ENCODE measurements at places on chromosomes 6 and 20.

DNA sequence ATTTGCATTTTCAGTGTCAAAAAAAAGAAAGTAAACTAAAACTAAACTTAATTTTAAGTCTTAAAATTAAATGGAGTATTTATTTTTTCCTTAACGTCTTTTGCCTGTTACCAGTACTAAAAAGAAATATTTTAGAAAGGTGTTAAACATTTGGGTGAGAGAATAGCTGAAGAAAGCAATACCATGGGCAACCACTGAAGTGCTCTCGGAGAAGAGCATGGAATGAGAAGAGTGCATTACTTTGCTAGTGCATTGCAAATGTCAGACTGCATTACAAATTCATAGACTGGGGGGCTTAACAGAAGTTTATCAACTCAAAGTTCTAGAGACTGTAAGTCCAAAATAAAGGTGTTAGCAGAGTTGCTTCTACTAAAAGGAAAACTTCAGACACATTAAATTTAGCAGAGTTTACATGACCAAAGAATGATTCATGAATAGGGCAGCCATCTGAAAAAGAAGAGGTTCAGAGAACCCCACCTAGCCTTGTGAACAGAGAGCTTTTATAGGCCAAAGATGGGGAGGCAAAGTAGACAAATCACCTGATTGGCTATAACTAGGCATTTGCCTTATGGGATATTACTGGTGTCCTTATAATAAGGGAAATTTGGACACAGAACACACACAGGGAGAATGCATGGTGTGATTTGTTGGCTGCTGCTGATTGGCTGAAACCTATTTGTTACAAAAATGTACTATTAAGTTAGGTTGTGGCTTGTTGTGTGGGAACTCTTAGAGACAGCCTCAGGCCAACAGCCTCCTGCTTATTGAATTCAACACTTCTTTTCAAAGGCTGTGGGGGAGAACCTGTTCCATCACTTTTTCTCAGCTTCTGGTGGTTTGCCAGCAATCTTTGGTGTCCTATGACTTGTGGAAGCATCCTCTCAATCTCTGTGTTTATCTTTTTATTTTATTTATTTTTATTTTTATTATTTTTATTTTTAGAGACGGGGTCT lies 106.7 kb upstream of the RREB1 start:
- no peak for DNase-seq

- DNase-seq: no peak
Measured at GRCh38 chr20:54200487-54201267, 7.2 kb upstream of the PFDN4 start.

DNA sequence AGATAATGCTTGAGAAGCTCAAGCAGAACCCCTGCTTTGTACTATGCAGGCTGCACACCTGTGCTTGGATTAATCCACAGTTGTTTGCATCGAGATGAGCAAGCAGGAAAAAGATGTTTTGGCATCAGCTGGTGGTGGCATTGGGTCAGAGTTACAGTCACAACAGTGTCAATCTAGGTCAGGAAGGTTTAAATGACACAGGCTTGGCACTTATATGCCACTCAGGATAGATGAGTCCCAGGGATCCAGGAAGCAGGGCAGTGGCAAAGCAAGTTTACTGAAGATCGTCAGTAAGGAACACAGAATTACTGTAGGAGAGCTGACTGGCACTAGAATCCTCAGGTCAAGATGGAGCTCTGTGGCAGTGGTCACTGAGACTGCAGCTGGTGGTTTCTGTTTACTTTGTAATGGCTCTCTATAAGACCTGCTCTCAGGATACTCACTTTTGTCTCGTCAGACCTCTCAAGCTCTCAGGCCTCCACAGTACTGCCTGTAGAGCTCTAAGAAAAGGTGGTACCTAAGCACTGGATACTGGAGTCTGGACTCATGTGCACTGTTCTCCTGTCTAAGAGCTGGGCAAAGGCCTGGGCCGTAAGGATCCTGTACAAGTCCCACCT lies 110.1 kb upstream of the HS3ST5 start:
- no peak for DNase-seq

- DNase-seq: peak; percentile 82
Measured at GRCh38 chr20:10578607-10579006, 95.2 kb downstream of the JAG1 start.

DNA sequence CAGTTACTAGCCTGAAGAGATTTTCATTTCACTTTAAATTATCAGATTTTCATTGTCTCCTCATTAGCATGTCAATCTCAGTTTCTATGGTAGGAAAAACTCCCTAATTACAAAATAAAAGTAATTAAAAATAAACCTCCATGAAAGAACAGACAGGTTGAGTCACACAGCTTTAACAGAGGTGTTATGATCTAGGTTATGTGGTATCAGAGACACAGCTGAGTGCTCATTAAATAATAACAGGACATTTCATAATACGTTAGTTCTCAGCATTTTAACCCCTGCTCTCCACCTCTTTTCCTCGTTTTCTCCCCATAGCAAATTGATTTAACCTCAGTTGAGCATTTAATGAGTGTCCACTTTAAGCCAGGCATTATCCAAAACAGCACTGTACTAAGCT lies 21.9 kb downstream of the TPBG start:
- DNase-seq: no peak

GRCh38 chr6:72974276-72974675 lies 251.0 kb downstream of the KHDC1L start:
- no peak for DNase-seq

GRCh38 chr20:44954211-44954610 lies 6.0 kb downstream of the TOMM34 start:
- no peak for DNase-seq

- no peak for DNase-seq
Measured at GRCh38 chr20:45189861-45190260, 15.2 kb downstream of the PI3 start.

- no peak for DNase-seq
Measured at GRCh38 chr6:130204322-130204721, 18.4 kb downstream of the SAMD3 start.

GRCh38 chr6:11350294-11350693 lies 117.8 kb upstream of the NEDD9 start:
- no peak for DNase-seq

DNA sequence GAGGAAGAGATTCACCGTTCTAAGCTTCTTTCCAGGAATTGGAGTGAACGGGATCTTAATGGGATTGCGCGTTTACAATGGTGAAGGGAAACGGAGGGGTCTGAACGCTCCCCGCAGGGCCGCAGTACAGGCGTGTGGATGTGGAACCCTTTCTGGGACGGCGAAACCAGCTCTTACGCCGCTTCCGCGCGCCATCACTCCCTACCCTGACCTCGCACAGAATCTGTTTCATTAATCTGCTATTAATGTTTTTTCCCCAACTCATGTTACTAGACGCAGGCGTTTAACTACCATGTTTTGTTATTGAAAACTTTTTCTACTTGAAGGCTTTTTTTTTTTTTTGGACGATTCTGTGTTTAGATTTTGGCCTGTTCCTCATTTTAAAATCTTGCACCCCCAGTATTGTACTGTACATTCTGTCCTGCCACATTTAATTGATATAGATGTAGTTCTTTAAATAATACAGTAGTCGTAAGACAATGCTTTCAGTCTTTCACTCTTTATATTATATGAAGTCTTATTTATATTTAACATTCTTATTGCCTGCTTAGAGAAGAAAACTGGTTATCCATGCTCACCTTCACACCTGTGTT lies 696 bp upstream of the SUPT3H start:
- no peak for DNase-seq

- no peak for DNase-seq
Measured at GRCh38 chr6:51129043-51129442, 310.4 kb downstream of the TFAP2B start.

DNA sequence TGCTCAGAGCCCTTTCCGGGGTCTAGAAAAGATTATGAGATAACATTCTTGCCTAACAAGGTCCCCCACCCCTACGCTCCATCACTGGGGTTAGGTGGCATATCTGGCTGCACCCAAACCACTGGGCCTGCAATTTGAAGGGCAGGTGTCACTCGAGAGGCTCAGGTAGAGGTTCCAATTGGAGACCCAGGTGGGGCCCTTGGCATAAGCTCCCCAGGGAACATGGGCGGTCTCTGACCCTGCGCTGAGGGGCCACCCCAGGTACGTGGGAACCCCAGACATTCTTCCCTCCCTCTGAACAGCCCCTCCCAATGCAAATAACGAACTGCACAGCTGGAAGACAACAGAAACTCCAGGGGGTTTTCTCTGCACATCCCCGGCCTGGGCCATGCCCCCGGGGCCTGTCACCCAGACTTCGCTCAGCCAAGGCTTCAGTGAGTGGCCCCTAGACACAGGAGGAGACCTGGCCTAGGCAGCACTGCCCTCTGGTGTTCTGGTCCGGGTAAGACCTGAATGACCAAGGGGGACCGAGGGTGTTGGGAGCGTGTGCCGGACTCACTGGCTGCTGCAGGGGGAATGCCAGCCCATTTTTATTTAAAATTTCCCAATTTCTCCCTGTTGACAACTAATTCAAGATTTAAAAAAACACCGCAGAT lies 47.5 kb downstream of the DSTN start:
- peak; percentile 40 for DNase-seq

DNA sequence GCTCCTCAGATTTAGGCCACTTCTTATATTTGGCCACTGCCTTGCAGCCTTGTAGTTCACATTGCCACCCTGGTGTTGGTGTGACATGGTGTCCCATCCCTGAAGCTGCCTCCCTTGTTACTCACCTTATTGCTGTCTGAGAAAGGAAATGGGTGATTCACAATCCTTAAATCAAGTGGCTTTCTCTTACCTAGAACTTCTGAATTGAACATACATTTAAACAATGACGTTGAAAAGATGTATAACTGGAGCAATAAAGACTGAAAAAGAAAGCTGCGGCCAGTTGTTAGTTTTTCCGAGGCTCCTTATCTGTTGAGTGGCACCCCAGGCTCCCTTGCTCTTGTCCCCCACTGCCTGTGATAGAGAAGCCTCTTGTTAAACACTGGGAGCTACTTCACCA lies 28.8 kb upstream of the GNRH2 start:
- DNase-seq: no peak

DNA sequence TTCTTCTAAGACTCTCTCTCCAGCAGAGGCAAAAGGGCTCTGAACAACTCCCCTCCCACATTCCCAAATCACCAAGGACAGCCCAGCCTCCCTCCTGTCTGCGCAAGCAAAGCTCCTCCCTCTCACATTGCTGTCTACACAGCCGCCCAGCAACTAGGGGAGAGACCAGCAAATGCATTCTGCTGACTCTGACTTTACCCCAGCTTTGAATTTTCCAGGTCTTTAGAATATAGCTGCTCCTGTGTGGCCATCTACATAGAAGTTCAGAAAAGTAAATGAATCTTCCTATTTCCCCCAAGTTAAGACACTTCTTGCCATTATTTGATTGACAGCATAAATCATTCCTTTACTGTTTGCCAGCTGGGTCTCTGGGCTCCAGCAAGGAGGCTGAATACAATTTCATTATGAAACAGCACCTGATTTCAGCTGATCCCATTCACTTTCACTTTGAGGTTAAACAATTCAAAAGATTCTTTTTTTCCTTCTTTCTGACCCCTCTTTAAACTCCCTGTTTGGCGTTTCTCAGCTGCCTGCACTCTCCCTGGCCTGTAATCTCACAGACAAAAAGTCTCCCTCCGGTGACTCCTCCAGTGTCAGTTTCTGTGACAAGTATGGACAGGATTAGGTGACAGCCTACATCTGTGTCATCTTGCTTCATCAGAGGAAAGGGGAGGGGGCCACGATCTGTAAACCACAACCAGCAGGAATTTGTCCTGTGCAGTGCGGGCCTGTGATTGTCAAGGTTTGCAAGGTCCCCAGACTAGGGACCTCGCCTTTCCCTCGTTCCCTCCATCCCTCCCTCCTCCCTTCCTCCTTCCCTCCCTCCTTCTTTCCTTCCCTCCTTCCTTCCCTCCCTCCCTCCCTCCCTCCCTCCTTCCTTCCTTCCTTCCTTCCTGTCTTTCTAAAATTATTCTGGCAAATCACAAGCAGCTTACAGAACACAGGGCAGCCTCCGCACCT lies 205.6 kb upstream of the RIN2 start:
- DNase-seq: peak; percentile 27

GRCh38 chr20:51648571-51648947 lies 106.0 kb upstream of the NFATC2 start:
- no peak for DNase-seq

- no peak for DNase-seq
Measured at GRCh38 chr6:55922406-55922805, 47.0 kb upstream of the BMP5 start.

- DNase-seq: no peak
Measured at GRCh38 chr6:32170294-32170693, 5.6 kb downstream of the AGPAT1 start.

DNA sequence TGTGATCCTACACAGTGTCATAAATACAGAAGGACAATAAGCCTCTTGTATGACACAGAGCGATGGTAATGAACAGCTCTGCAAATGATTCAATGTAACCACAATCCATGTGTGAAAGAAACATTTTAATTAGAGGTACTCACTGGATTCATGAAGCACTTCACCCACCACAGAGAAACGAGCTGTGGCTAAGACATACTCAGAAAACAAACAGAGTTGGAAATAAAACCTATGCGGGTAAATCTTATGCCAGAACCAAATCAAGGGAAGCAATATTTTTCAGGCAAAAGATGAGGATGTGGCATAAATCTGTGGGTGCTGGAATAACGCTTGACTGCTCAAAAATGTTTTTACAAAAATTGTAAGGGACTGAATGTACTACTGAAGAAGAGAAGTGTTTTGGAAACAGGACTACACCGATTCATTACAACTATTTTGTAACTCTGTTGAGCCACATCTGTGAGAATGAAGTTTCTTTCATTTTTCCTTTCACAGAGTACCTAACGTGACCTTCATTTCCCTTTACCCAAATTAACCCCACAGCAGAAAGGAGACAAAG lies 112.1 kb downstream of the WDR27 start:
- peak; percentile 19 for DNase-seq

DNA sequence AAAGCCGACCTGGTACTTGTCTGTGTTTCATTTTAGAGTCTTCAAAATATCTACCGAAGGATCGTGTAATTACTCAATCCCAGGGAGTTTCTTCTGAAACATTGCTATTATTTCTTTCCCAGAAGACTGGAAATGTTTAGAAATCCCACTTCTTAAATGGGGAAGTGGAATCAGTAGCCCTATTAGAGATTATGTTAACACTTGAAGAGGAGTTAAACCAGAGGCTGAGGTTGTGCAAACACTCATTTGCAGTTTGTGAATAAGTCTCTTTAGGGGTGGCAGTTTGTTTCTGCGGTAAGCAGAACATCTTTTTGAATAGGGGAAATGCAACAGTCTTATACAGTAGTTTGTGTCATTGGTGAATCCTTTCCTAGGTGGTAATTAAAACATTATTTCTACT lies 21.3 kb downstream of the DSP start:
- no peak for DNase-seq

GRCh38 chr6:31574106-31575061 lies 981 bp upstream of the TNF start:
- no peak for DNase-seq

DNA sequence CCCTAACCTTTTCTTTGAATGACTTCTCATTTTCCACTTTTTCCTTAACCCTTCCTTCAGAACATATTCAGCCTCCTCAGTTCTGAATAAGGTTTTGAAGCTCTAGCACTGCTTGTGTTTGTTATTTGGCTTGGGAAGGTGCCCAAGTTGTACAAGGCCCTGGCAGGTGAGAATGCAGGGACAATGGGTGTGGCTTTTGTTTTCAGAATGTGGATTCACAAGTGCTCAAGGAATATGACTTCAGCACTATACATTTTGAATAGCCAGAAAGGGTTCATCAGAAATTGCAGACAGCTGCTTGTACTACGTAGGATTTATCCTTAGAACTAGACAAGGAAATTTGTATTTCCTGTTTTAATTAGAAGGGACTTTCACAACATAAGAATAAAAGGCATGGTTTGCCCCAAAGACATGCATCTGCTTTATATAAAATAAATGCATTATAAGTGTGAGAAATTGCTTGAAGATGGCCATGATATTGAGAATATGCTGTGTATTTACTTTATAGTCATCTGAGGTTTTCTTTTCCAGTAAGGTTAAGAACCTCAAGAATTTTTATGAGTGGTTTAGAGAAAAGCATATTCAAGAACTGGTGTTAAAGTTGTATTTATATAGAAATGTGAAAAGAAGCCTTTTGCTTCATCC lies 29.3 kb upstream of the PRDM1 start:
- DNase-seq: no peak

All from fibroblast of skin of back (primary cell).